ENCODE measurements at places on chromosomes 7 and 10.

DNA sequence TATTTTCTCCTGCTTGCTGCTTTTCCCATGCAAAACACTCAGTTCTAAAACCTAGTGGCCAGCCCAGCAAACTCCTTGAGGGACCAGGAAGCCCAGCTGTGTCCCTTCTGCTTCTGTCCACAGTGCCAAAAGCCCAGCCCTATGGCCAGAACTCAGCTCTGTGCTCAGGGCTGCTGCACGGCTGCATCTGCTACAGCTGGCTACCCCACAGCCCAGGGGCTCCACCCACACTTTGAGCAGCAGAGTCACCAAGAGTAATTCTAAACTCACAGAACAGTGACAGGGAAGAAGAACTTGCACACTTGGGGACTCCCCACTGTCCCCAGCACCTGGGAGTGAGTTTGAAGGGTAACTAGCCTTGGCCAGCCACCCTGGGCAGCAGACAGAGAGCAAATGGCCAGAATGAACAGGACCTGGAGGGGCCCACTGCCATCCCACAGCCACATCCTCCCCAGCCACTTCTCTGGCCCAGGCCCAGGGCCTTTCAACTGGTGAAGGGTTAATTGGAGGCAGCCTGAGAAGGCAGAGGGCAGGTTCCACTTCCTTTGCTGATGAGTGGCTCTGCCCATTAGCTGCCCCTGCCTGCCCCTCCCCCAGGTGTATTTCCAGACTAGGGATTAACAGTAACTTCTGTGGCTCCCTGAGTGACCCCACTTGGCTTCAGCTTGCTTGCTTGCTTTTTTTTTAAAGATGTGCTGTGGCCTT is 28.1 kb upstream of the TRIM8 start:
- DNase-seq: no peak

DNA sequence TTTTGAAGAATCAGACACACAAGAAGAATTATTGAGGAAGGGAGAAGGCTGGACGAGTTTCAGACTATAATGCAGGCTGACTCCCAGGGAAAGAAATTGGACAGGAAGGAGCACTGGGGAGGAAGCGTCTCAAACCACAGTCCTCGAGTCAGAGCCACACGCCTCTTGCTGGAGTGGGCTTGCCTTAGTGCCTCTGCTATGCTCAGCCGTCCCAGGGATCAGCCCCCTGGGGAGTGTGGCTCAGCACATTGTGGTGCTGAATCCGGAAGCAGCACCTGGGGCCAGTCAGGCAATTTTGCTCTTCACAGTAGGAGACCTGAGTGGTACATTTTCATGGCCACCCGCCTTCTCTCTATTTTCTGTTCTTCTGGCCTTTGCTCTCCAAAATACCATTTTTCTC is 67.4 kb upstream of the SLC35G1 start:
- no peak for DNase-seq

DNA sequence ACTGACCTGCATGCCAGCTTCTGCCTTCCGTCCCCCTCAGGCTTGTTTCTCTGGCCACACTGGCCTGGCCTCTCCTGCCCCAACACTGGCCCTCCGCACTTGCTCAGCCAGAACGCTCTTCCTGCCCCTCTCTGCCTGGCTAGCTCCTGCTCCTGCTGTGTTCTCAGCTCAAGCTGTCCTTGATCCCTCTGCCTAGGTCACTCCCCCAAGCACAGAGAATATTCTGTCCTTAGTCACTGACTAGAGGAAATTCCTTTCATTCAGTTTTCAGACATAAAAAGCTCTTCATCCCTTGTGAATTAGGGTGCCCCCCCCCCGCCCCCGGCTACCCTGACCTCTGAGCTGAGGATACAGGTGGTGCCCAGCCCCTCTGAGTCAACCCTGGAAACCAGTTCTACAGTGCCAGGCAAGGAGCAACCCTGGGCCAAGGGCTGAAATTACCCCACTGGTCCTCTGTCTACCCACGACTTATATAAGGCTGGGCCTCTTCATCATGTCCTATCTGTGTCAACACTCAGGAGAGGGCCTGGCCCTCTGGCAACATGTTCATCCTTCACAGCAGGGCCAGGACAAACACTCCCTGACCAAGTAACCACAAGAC is 6.6 kb upstream of the SGPL1 start:
- DNase-seq: no peak

DNA sequence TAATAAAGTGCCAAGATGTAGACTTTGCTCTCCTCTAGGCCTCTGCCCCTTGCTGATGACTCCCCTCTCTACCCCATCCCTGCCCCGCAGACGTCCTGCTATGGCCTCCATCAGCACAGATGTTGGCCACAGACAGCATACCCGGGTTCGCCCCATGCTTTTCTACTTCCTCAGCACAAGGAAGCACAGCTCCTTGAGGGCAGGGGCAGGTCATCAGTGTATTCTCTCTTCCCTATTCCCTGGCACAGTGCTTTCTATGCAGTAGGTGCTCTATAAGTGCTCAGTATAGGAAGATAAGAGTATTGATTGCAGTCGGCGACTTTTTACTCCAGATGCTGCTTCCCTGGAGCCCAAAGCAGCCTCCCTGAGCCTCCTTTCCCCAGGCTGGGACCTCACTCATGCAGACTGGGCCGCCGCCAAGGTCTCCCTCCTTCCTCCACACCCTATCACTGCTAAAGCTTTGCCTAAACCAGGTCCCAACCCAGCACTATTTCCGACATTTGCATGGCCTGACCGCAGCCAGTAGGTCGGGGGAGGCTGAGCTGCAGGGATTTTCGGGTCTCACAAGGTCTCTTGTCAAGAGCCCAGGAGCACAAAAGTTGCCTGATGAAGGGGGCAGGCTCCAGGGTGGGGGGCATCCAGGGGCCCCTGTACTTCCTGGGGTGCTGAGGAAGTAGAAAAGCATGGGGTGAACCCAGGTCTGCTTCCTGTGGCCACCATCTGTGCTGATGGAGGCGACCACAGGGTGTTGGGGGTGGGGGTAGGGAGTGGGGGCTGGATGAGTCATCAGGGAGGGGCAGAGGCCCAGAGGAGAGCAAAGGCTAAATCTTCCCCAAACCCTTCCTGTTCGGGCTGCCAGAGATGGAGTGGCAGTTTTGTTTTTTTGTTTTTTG is 8.0 kb downstream of the CALHM3 start:
- no peak for DNase-seq

GRCh38 chr10:110680273-110681020 is 36.3 kb downstream of the RBM20 start:
- DNase-seq: no peak

DNA sequence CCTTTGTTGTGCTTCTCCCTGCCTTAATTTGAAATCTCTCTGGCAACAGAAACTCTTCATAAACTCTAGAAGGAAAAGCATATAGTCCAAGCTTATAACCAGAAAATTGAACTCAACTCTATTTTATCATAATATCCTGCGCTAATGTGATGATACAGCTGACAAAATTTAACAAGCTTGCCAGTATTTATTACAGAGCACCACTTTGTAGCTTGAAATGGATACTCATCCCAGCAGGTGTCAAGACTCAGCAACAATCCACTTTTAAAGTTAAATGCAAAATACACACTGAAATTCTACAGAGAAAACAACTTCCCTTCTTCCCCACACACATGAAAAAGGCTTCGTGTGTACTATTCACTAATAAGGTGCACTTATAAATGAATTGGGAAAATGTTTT is 228.9 kb downstream of the AGMO start:
- no peak for DNase-seq

- no peak for DNase-seq
These were observed 220.7 kb downstream of the TNS3 start for GRCh38 chr7:47361236-47361635.

- no peak for DNase-seq
These were observed 277.5 kb downstream of the CSTF2T start for GRCh38 chr10:51421853-51422252.

GRCh38 chr7:134255814-134256213 is 60.9 kb downstream of the SLC35B4 start:
- DNase-seq: no peak

GRCh38 chr10:72097448-72098300 is 9.3 kb upstream of the SPOCK2 start:
- DNase-seq: no peak

- no peak for DNase-seq
These were observed 32.3 kb downstream of the FAM107B start for GRCh38 chr10:14742382-14742781.

DNA sequence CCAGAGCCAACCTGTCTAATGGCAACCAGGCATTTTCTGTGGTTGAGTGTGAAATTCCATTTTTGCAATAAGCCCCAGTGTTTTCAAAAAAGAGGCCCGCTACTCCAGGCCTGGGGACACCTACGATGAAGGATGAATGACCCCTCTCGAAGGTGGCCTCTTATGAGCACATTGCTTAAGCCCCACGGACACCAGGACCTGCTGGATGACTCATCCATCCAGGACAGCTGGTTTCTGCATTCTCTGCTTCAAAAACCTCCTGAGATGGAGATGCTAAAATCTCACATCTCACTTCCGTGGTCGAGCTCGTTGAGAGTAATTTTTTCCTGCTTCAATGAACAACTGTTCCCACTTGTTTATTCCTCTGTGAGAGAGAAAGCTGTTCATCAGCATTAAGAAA is 150.2 kb upstream of the FZD8 start:
- no peak for DNase-seq
